Testis (tissue), 5 donors: ENCODE measurements at places on chromosomes 2 and 18. TPM values are rescaled to one million over a fixed set of nuclear protein-coding genes. Genes with fewer than 3 reads are reported as not detected.

DNA sequence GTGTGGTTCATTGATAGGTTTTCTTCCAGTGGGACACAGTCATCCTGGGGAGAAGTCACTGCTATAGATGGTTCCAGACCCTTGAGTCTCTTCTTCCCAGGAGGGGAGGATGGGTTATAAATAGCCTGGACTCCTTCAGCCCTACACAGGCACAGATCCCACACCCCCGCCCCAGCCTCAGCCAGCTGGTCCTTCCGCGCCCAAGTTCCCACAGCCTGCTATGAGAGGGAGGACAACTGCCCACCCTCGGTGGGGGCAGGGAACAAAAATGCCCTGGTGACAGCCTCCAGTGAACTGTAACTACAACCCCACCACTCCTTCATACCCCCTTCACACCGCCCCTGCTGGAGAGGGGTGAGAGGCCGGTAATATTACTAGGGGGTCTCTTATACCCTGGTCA is 3.2 kb downstream of the ZBTB7C start:
- H3K4me3 ChIP-seq, result no peak overlapping the region
- peak; percentile 43 for DNase-seq
- H3K4me1 ChIP-seq, result peaks cover 23% of the 10 kb centered on the region
- H3K36me3 ChIP-seq, result no peaks in the 10 kb centered on the region
- H3K27ac ChIP-seq, result no peak overlapping the region
- H3K27me3 ChIP-seq, result no peaks in the 10 kb centered on the region

- peak; percentile 41 for DNase-seq
- H3K36me3 ChIP-seq, result no peaks in the 10 kb centered on the region
- no peaks in the 10 kb centered on the region for H3K27me3 ChIP-seq
- H3K4me1 ChIP-seq, result peaks cover 74% of the 10 kb centered on the region
- H3K27ac ChIP-seq, result peak overlapping the region; percentile 98
- peak overlapping the region; percentile 57 for H3K4me3 ChIP-seq
Measured at GRCh38 chr18:58862851-58863538, 1.7 kb upstream of the ZNF532 start.

The GKN1 gene
- total RNA-seq, result not detected

The DIPK1C gene
- total RNA-seq, result 16.2 TPM

The PLB1 gene
- total RNA-seq, result 7.6 TPM
